ENCODE measurements at places on chromosomes 7 and 10.
A peak's percentile ranks its signal among the peaks of the same experiment; 100 is the strongest.

DNA sequence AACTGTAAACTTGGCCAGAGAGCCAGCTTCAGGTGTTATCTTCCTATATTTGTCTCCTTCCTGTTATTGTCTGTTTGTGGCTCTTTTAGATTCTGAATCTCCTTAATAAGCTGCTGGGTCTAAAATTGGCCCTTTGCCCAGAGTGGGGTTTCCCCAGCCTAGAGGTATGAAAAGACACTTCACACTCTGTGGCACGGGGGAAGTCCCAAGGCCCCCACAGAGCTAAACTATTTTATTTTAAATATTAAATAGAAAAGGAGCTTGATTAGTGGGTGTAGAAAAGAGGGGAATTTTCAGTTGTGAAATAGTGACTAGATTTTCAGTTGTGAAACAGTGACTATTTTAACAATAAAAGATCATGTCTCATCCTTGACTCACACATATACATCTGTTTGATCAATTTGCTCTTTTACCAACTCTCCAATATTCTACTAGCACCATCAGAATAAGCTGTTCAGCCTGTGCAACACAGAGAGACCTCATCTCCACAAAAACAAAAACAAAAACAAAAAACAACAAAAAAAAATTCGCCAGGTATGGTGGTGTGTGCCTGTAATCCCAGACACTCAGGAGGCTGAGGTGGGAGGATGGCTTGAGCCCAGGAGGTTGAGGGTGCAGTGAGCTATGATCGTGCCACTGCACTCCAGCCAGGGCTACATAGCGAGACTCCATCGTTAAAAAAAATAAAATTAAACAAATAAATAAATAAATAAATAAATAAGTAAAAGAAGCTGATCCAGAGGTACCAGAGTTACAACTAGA is 24.9 kb upstream of the ADO start:
- peak; percentile 20 for DNase-seq

DNA sequence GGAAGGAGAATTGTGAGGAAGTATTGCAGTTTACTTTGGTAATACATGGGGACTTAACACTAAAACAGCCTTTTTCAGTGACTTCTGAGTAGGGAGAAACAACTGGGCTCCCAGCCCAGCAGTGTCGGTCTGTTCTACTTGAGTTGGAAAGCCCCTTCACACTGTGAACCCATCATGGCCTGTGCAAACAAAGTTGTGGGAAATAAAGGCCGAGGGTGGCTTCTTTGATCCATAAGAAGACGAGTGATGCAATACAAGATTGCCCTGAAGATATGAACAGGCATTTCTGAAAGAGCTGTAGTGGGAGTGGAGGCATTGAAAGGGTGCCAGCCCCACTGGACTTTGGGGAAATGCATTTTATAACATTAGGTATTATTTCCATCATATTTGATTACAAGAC is 28.3 kb downstream of the C10orf120 start:
- DNase-seq = no peak

GRCh38 chr10:102121739-102122372 is 1.7 kb upstream of the LDB1 start:
- peak; percentile 30 for DNase-seq

GRCh38 chr7:66697449-66698438 is 42.8 kb upstream of the RABGEF1 start:
- no peak for DNase-seq

DNA sequence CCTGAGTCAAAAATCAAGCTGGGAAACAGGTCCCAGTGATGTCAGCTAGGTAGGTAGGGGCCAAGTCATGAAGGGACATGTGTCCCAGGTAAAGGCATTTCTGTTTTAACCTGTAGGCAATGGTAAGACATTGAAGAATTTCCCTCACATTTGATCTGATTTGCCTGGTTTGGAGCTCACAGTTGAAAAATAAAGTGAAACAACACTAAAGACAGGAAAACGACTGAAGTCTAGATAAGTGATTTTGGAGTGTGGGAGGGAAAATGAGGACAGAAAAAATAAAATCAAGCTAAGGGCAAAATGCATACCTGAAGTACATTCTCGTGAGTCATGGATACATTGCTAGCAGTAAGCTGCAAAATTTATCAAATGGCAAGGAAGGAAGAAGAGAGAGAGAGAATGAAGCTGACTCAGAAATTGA is 169.9 kb downstream of the SKIDA1 start:
- no peak for DNase-seq

DNA sequence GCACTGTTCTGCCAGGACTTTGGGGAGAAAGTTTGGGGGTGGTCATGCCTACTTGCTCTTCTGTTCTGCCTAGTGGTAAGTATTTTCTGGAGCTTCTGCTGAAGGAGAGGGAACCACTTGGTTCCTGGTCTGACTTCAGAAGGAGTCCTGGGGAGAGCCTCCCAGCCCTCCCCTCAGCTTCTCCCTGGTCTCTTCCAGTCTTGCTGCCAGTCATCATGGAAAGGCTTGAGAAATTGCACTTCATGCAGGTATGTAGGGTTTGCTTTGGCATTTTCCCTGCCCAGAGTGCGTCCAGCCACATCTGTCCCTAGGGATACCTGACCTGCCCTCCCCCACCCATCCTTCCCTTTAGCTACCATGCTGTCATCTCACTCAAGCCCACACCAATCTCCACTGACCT is 11.1 kb upstream of the WBP1L start:
- DNase-seq = no peak

- DNase-seq = no peak
Observed at GRCh38 chr7:112723416-112723815, 66.8 kb downstream of the TMEM168 start.

GRCh38 chr7:33040803-33041516 is 21.6 kb downstream of the NT5C3A start:
- peak; percentile 74 for DNase-seq

GRCh38 chr10:76160446-76161300 is 729.2 kb downstream of the LRMDA start:
- DNase-seq = no peak

GRCh38 chr10:75486591-75486990 is 55.2 kb downstream of the LRMDA start:
- no peak for DNase-seq

DNA sequence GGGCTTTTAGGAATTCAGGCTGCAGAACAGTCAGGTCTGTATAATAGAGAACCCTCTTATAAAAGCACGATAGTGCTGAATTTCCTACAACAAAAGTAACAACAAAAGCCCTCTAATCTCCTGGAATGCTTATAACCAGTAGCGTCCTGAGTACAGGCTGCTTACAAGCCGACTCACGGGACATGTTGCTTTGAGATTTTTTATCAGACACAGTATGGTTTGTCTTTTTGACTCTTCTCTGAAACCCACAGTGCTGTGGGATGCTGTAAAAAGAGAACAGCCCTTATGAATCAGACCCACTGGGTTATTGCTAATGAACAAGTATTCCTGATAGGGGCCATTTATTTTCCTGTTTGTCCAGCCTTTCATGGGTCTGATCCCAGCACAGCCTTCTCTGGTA is 59.4 kb downstream of the PLPP4 start:
- no peak for DNase-seq

GRCh38 chr7:73988197-73988596 is 39.8 kb upstream of the ELN start:
- no peak for DNase-seq

DNA sequence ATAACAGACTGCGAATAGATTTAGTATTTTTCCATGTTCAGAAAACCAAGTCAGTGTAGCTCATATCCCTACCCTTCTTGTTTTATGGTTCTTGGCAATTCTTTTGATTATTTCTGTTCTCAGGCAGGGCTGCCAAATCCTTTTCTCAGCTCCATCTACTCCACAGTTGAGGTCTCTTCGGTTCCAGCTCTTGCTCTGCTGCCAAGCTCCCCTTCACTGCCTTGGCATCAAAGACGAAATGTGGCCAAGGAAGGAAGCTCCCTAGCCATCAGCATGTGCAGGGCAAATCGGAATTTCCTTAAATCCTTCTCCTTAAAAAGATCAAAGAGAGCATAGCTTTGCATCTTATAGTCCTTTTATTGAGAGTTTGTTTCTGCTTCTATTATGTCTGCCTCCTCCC is 116.4 kb upstream of the NOBOX start:
- DNase-seq = no peak

DNA sequence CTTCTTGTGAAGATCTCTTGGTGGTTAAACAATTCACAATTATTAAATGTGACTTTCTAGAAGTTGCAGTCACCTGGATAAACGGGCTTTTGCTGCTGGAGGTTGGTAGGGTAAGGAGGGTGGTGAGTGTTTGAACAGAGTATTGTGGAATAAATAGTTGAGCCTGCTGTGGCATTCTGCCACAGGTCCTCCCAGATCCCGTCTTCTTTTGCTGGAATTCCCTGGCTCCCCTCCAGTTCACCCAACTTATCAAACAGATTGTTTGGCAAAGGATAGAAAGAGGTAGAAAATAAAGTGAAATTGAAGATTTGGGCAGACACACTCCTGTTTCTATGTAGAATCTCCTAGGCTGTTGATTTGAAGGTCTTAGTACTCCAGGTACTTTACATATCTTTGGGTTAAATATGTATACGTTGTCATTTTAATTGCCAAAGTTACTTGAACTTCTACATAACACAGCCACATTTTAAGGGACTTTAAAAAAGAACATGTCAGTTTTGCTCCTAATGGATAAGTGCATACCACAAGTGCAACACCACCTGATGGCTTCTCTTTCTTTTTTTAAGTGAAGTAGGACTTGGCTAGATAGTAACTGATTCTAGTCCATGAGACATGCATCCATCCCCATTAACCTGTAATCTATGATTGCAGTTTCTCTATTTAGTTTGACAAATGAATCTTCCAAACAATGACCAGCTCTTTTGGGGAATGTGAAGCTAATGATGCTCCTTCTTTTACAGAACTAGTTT is 83.0 kb downstream of the ARL4A start:
- DNase-seq = peak; percentile 58

GRCh38 chr7:134954197-134955082 is 31.9 kb upstream of the AGBL3 start:
- DNase-seq = no peak

DNA sequence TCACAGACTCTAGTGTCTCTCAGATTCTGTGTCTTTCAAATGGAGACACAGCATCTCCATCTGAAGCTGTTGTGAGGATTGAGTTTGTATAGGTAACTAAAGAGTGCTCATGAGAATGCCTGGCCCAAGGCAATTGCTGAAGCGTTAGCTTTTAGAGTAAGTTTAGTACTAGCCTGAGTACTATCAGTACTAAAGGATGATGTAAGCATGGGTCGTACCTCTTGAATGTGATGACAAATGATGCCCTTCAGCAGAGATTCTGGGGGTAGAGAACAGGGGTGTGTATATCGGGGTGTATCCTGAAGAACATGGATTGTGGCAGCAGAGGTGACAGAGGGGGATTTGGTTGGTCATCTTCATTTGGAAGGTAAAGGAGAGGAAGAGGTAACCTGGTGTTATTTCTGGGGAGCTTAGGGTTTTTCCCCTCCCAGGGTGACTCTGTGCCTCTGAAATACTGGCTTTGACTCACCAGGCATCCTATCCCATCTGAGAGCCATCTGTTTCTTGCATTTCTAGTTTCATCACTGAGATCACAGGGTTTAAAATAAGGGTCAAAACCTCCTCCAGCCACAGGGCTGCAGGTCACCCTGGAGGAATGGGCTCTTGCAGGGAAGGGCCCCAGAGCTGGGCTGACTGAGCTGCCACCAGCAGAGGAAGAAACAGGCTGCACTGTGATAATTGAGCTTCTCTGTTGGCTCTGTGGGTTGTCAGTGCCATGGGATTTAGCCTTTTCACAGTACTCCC is 756.0 kb downstream of the KCNMA1 start:
- no peak for DNase-seq

GRCh38 chr10:70832221-70832620 is 16.5 kb downstream of the SGPL1 start:
- DNase-seq = no peak

DNA sequence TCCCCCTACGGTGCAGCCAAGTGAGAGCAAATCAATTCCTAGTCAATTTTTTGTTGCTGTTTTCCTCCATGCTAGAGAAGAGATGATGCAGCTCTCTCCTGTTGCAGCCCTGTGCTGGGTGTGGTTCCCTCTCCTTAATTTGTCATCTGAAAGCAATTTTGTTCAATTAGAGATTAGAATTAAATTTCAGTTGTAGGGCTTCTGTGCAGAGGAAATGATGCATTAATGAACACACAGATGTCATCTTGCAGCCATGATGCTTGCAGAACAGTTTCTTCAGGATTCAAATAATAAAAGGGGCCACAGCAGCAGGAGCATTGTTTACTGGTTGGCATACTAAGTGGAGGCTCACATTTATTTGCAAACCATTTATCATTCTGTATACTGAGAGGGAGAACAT is 266.0 kb downstream of the AUTS2 start:
- no peak for DNase-seq

DNA sequence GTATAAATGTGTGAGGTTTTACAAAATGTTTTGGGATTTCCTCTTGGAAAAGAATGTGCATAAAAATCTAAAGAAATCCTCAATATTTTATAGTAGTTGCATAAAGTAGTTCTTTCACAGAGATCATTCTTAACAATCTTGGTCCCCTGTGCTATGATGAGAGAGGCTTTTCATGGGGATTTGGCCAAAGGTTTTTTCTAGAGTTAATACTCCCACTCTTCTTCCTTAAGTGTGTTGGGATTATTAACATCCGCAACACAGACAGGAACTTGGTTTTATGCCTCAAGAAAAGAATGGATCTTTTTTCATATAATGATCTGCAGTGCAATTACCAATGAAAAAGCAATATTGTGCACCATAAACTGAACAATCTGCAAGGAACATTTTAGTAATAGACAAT is 71.5 kb downstream of the AGMO start:
- no peak for DNase-seq

DNA sequence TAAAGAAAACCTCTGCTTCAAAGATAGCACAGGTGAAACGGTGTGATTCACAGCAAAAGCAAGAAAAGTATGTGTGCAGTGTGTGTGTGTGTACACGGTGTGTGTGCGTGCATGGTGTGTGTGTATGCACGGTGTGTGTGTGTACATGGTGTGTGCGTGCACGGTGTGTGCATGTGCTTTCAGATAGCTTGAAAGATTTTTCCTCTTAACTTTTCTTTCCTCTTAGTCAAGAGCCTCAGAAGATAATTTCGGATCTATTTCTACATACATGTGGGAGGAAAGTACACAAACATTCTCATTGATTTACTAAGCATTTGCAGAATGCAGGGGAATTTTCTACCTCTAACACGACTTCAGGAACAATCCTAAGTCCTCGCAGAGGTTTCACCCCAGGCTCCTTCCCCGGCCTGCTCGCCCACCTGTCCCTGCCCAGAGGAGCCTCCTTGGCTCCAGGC is 2.9 kb downstream of the FGFR2 start:
- DNase-seq = no peak

GRCh38 chr7:71132377-71133231 is 660 bp downstream of the GALNT17 start:
- DNase-seq = no peak

- DNase-seq = no peak
Observed at GRCh38 chr7:33410266-33410665, 280.9 kb downstream of the BBS9 start.

GRCh38 chr7:111083413-111083812 is 7.5 kb upstream of the LRRN3 start:
- no peak for DNase-seq

Measured in mucosa of gallbladder (tissue), 1 donor.